ENCODE measurements at places on chromosomes 4 and X. TPM values are rescaled to one million over a fixed set of nuclear protein-coding genes. Genes with fewer than 3 reads are reported as not detected.

CCDC110 gene
- total RNA-seq = not detected

BRS3 gene
- not detected for total RNA-seq

SLC6A8 gene
- total RNA-seq = 7.9 TPM

TCEAL6 gene
- not detected for total RNA-seq

JCHAIN gene
- not detected for total RNA-seq

USP17L18 gene
- total RNA-seq = not detected
